Umbilical cord (tissue), 2 donors: ENCODE measurements at places on chromosomes 4 and X. TPM values are rescaled to one million over a fixed set of nuclear protein-coding genes. Genes with fewer than 3 reads are reported as not detected.

The XK gene
- 7.7 TPM for total RNA-seq

The PLK4 gene
- 6.0 TPM for total RNA-seq

The TENT5D gene
- 0.48 TPM for total RNA-seq

GRCh38 chr4:134260126-134260525, 58.5 kb upstream of the PABPC4L start:
- no peak for DNase-seq

DNA sequence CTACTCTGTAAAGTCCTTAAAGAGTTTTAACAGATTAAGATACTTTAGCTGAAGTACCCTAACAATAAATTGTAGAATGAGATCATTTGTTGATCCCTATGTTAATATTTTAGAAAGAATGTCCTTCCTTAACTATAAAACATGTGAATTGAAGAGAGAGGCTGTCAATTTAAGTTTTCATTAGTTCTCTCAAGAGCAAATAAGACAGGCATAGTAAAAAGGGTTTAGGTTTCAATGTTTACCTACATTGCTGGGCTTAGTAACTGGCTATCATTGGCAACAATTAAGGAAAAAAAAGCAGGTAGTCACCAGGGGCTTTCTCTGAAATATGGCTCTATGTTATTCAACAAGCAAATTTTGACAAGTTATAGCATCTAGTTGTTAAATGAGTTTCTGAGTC, 91.5 kb downstream of the ATRX start:
- DNase-seq: no peak
